ENCODE measurements at places on chromosomes 4 and X.
A peak's percentile ranks its signal among the peaks of the same experiment; 100 is the strongest.

GRCh38 chrX:123193101-123193500 lies 9.0 kb downstream of the GRIA3 start:
- DNase-seq, result no peak

DNA sequence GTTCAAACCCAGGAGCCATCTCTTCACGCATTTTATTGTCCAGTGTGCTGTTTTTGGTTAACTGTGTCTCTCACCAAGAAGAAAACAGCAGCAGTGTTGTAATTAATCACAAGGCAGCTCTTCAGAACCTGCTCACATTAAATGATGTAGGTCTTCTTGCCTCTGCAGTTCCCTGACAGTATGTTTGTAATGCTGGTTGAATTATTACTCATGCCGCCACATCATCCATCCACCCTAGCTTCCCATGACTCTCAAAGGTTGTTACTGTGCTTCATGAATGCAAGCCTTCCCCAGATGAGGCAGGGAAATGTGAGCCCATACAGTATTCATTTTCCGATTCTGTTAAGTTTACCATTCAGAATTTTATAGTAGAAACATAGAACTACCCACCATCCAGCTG lies 17.4 kb downstream of the TLR10 start:
- no peak for DNase-seq

GRCh38 chr4:138181287-138181686 lies 60.9 kb downstream of the SLC7A11 start:
- DNase-seq, result no peak

GRCh38 chr4:182724414-182724813 lies 192.8 kb downstream of the DCTD start:
- DNase-seq, result no peak

DNA sequence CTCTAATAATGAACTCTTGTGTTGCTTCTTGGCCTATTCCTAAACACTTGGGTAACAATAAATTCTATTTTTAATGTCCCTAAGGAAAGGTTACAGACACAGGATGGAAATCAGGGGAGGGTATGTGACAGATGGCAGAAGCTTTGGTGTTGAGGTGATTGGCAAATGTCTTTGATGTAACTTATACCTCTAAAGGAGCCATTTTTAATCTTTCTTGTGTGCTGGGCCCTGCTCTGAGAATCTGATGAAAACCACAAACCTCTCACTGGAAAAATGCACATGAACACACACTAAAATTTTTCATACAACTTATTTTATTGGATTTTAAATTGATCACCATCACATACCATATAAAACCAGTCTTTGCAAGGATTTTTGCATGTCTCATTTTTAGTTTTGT lies 17.7 kb downstream of the FRYL start:
- no peak for DNase-seq

- DNase-seq, result no peak
These were observed 672.1 kb downstream of the GRXCR1 start for GRCh38 chr4:43564591-43564990.

DNA sequence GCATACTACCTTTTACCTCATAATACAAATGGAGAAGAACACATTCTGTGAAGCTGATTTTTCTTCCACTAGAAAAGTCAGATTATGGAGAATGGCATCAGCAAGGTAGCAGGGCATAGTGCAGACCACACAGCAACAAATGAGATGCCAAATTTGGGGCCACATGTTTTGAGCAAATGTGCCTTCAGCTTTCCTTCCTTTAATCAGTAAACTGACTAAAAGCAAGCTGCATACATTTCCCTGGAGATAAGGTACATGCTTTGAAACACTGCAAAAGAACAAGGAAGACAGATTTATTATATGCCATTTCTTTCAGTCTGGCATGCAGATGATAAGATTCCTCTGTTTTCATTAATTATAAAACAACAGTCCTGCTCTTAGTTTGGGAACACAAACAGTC lies 67.1 kb upstream of the GUCY1A1 start:
- no peak for DNase-seq

- no peak for DNase-seq
These were observed 22.5 kb upstream of the GPR34 start for GRCh38 chrX:41666251-41666650.

DNA sequence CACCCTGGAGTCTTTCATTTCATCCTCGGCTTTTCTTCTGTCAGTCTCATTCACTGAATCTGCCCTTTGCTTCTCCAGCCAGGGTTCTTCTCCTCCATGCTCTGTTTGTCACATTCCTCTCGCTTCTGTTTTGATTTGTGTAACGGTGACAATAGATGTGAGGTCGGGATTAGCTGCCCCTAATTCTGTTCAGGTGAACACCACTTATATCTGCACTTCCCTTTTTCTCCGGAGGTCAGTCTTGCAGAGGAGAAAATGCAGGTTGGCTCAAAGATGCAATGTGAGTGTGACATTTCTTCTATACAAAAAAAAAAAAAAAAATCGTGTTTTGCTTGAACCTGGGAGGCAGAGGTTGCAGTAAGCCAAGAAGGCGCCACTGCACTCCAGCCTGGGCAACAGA lies 262.9 kb downstream of the ASMT start:
- DNase-seq, result no peak

- no peak for DNase-seq
These were observed 7.5 kb downstream of the FHDC1 start for GRCh38 chr4:152943672-152944071.

- DNase-seq, result no peak
These were observed 231.4 kb downstream of the PRDM5 start for GRCh38 chr4:120691106-120691505.

DNA sequence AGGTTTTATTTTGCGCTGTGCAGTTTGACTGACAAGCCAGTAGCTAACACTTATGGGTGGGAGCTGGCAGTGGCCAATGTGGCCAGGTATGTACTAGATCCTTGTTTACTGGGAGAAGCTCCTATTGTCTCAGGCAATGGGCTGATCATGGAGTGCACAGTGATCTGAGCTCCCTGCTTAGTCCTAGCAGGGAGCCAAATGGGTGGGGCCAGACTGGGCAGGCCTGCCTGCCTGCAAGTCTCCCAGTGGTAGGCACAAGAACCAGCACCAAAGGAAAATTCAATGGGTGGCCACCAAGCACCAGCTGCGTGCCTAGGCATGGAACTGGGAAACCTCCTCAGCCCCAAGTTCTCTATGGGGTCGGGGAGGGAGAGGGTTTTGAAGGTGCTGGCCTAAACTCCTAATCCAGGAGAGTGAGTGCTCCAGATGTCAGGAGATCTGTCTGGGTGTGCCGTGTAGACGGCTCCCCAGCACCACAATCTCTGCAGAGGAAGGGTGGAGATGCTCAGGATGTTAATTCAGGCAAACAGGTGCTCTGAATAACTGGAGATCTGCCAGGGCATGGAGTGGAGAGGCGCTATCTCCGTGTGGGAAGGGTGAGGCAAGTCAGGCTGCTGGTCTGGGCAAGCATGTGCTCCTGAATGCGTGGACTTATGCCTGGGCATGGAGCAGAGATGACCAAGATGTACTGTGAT lies 48.2 kb downstream of the SPCS3 start:
- DNase-seq, result no peak

- no peak for DNase-seq
These were observed 127.6 kb upstream of the ETNPPL start for GRCh38 chr4:108890484-108890881.

DNA sequence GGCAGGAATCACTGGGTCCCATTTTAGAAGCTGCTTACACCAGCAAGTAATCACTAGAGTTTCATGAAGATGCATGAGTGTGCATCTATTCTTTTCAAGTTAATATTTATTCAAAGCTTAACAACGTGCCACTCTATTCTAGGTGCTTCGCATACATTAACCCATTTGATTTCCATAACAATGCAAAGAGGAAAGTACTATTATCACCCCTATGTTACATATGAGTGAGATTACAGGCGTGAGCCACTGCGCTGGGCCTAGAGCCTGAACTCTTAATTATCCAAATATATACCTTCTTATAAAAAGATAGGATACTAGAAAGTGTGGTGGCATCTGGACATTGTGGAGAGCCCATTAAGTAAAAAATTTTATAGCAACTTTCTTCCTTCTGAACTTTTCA lies 65.4 kb downstream of the CXCL13 start:
- no peak for DNase-seq

DNA sequence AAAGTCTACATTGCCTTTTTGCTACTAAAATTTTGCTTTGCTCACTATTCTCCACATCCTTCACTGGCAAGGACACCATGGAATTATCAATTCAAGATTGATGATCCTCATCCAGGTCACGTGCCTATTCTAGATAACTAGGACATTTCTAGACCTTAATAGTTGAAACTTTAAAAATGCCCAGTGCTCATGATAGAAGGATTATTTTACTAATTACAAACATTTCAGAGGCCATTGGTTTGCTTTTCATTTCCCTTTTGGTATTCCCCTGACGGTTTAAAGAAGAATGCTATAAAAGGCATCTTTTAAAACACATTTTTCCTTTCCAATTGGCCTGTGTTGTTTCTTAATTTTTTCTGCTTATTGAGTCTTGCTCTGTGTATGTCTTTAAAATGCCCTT lies 249.4 kb downstream of the NDST4 start:
- no peak for DNase-seq

- DNase-seq, result peak; percentile 44
These were observed 802 bp downstream of the COX18 start for GRCh38 chr4:73068491-73069337.

DNA sequence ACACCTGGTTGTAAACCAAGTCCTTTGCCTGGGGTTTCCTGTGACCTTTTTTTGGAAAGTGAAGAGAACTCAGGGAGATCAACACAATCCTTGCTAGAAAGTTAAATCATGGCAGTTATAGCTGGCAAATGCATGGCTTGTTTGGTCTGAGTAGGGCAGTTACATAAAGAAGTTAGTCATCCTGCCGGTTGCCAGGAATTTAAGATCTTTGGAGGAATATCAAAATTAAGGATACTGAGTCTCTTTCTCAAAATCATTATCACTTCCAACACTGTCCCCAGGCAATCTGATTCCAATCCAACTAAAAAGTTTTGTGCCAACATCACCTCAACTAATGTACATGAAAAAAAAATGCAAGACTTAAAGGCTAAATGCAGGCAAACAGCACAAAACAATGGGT lies 40.3 kb downstream of the C4orf54 start:
- no peak for DNase-seq

GRCh38 chr4:189656641-189657040 lies 284.0 kb upstream of the FRG1 start:
- DNase-seq, result peak; percentile 56

GRCh38 chrX:36861601-36862000 lies 146.6 kb upstream of the FAM47C start:
- DNase-seq, result no peak

GRCh38 chr4:155780775-155781174 lies 22.0 kb downstream of the GUCY1B1 start:
- no peak for DNase-seq

GRCh38 chr4:8740666-8741395 lies 130.8 kb downstream of the HMX1 start:
- no peak for DNase-seq

- no peak for DNase-seq
These were observed 121.6 kb upstream of the FAT1 start for GRCh38 chr4:186845137-186845842.

DNA sequence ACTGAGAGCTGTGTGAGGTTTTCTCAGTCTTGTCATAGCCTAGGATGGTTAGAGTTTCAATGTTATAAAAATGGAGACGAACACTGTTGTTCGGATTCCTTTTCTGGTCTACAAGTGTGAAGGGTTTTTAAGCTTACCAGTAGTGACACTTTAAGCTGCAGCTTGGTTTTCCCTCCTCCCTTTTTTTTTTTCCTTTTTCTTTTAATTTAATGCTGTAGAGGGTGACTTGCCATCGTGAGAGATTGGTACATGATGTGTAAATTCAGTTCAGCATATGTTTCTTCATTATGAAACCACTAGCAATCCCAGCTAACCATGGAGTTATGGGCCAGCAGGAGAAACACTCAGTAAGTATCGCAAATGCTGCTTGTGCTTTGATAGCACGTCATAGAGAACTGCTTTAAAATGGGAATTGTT lies 165.0 kb downstream of the RAPGEF2 start:
- DNase-seq, result no peak

- DNase-seq, result no peak
These were observed 137.7 kb downstream of the C4orf33 start for GRCh38 chr4:129233691-129234090.

DNA sequence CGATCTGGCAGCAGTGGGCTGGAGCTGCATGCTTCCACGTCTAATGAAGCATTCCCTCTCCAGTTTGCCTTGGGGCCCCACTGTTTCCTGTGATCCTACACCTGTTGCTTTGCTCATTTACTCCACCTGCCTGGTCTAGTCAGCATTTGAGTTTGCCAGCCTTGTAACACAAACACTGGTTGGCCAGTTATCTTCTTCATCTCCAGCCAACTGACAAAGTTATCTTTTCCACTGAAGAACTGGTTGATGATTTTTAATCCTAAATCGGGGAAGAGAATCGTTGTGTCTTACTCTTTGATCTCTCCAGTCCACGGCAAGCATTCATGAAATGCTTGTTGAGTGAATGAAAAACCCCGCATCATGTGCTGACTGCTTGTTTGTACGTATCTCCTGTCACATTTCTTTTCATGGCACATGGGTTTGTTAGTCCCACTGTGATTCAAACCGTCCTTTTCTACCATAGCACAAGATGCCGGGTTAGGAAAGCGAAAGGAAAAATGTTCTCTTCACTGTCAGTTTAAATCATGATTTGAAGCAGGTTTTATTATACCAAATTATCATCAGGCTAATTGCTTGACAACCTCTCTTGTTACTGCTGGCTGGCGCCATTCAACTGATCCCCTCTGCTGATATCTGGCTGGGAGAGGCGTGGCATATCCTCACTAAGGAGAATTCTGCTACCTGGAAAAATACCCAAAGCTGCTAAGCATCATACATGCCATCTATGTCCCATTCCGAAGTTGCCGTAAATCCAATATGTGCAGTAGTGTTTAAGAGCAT lies 144.8 kb downstream of the SHROOM3 start:
- DNase-seq, result no peak

DNA sequence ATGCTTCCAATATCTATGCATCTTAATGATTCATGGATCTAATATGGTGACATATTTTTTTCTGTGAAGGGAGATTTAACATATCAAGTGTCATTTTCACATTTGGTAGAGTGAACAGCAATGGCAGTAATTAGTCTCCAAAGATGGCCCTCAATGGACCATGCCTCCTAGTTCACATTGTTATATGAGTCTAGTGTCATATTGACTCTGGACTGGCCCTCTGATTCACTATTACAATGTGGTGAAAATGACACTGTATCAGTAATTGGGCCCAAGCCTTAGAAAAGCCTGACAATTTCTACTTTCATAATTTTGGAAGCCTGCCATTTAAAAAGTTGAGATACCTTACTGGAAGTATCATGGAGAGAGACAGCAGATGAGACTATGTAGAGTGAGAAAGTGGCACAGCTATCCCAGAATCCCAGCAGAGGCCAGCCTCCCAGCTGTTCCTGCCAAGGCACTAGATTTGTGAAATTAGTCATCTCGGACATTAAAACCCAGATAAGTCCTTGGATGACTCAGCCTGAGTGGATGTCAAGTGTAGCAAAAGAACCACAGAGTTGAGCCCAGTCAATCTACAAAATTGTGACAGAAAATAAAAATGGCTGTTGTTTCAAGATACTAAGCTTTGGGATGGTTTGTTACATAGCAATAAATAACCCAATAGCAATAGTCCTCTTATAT lies 68.4 kb downstream of the ARHGEF38 start:
- no peak for DNase-seq
